HS-27A (cell line): ENCODE measurements at places on chromosomes 16 and 17.

DNA sequence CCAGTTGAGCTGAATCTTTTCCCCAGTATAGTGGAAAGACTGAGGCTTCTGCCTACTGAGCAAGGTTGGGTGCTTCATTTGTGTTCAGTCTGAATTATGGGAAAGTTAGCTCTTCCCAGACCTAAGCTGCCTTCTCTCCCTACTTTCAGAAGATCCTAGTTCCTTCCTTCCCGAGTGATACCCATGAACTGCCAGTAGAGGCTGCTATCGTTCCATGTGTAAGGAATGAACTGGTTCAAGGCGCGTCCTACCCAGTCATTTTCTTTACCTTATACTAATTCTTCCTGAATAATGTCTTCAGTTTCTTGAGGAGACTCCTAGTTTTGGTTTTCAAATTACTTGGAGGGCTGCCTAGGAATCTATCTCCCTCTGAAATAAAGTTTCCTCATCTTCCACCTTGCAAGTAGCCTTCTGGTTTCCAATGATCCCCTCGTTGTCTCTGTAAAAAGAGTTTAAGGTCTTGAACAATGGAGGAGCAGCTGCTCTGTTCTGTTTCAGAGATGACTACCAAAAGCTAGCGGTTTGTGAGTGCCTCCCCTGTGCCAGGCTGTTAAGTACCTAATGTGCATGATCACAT, 934 bp upstream of the AOC2 start:
- DNase-seq, result no peak

- DNase-seq, result no peak
Measured at GRCh38 chr16:740459-740763, 386 bp downstream of the CIAO3 start.

- no peak for DNase-seq
Measured at GRCh38 chr16:86511317-86512161, 1.2 kb downstream of the FOXF1 start.

- no peak for DNase-seq
Measured at GRCh38 chr17:57403236-57403635, 146.9 kb downstream of the MSI2 start.

DNA sequence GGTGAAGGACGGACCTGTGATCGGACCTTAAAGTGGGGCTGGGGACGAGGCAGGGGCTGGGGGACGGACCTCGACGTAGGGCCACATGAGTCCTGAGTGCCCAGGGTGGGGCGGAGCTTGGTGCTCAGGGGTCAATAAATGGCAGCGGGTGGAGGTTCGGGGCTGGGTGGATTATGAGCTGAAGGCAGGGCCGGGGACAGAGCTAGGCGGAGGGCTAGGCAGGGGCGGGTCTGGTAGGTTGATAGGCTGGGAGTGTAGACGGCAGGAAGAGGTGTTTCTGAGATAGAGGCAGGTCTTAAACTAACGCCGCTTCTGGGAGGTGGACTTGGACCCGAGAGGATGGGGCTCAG, 733 bp downstream of the CHRNB1 start:
- DNase-seq, result no peak

DNA sequence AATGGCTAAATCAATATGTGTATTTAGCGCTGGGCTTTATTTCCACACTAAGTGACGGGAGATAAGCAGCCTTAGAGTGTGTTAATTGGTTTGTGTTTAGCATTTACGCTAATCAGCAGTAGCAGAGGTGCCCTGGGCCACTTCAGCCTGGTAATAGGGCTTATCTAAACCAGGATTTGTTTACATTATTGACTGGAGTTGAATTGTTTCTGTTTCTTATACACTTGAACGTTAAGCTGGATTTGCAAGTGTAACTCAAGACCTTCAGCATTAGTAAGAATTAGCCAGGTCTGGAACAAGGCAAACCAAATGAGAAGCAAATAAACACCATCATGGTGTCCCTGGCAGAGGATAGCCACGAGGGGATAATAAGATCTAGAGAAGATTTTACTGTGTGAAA, 313.6 kb downstream of the HS3ST4 start:
- no peak for DNase-seq
